Tibial nerve (tissue), 4 donors: ENCODE measurements at places on chromosomes 4 and X.

DNA sequence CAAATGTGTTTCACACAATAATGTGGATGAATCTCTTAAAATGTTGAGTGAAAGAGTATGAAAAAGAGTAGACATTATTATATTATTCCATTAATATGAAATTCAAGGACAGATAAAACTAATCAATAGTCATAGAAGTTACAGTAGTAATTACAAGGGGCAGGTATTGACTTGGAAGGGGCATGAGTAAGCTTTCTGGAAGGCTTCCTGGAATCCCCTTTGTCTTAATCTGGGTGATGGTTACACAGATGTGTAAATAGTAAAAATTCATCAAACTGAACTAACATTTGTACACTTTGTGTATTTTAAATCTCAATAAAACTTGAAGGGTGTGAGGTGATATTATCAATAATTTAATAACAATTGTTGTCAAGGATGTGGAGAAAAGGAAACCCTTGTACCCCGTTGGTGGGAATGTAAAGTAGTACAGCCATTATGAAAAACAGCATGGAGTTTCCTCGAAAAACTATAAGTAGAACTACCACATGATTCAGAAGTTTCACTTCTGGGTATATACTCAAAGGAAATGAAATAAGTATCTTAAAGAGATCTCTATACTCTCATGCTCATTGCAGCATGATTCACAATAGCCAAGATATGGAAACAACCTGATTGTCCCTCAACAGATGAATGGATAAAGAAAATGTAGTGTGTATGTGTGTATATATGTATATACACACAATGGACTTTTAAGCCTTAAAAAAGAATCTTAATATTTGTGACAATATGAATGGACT, 96.9 kb upstream of the MID1IP1 start:
- H3K4me3 ChIP-seq = no peak overlapping the region
- no peaks in the 10 kb centered on the region for H3K36me3 ChIP-seq
- no peak overlapping the region for H3K27ac ChIP-seq
- DNase-seq = no peak
- no peaks in the 10 kb centered on the region for H3K4me1 ChIP-seq

GRCh38 chr4:186628058-186628711, 72.8 kb upstream of the MTNR1A start:
- peaks cover 3% of the 10 kb centered on the region for H3K4me1 ChIP-seq
- H3K4me3 ChIP-seq = no peak overlapping the region
- H3K27me3 ChIP-seq = no peaks in the 10 kb centered on the region
- no peak overlapping the region for H3K27ac ChIP-seq
- DNase-seq = no peak

DNA sequence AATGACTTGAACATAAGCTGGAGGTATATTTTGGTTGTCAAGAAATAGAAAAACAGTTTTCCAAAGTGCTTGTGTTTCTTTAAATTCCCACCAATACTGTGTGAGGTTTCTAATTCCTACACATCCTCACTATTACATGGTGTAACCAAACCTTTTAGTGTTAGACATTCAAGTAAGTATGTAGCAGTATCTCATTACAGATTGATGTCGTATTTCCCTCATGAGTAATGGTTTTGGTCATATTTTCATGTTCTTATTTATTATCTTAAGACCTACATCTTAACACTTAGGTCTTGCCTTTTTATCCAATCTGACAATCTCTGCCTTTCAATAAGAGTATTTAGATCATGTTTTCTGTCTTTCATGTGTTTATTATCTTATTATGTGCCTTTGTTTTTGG, 253.7 kb upstream of the ANXA10 start:
- H3K36me3 ChIP-seq = no peaks in the 10 kb centered on the region
- no peak overlapping the region for H3K4me3 ChIP-seq
- no peaks in the 10 kb centered on the region for H3K27me3 ChIP-seq
- H3K4me1 ChIP-seq = no peaks in the 10 kb centered on the region
- no peak overlapping the region for H3K27ac ChIP-seq

DNA sequence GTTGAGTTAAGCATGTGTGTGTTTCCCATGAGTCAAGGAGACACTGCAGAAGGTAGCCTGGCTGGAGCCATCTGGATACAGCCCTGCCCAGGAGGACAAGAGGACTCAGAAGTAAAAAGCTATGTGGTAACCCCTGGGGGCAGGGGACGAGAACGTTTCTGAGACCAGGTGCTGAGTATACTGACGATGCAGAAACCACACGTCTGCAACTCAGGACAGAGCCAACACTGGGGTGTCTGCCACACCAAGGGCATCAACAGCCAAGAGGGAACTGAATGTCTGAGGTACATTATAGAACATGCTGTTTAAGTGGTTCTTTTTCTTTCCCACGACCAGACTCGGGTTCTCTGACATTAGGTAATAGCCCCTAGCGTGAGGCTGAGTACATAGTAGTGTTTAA, 94.1 kb upstream of the GPR34 start:
- H3K4me1 ChIP-seq = peaks cover 5% of the 10 kb centered on the region
- H3K27ac ChIP-seq = no peak overlapping the region
- no peaks in the 10 kb centered on the region for H3K36me3 ChIP-seq
- no peaks in the 10 kb centered on the region for H3K27me3 ChIP-seq

DNA sequence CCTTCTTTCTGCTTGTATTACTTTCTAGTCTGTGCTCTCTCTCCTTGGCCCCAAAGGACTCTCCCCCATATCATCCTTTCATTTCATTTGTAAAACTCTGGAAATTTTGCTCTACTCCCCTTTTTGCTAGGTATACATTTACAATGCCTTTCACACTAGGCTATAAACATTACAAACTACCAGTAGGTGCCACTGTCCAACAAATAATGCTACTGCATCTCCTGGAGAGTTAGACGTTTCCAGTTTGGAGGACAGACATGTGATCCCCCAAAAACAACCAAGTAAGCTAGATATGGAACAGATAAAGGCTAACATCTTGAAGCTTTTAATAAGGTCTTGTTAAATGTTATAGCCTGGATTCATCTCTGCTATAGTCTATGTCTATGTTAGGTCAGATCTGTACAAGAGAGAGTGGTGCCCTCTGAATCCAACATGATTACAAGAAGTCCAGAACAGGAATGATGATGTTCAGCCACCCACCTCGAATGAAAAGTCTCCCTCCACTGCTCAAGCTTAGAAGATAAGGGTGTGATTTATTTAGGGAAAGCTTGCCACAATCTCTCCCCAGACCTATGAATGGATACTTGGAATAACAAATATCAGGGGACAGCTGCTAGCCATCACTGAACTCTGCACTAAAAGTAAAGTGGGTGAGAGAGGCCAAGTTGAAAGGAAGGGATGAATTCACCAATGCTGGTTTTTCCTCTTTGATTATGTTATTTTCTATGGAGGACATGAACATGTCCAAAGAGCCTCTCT, 14.3 kb downstream of the CBR4 start:
- no peaks in the 10 kb centered on the region for H3K36me3 ChIP-seq
- DNase-seq = no peak
- H3K27ac ChIP-seq = no peak overlapping the region
- H3K4me3 ChIP-seq = no peak overlapping the region

GRCh38 chr4:7803992-7804755, 135.5 kb downstream of the AFAP1 start:
- H3K27me3 ChIP-seq = no peaks in the 10 kb centered on the region
- H3K27ac ChIP-seq = peak overlapping the region; percentile 80
- H3K4me1 ChIP-seq = peaks cover 22% of the 10 kb centered on the region
- DNase-seq = peak; percentile 79
- H3K36me3 ChIP-seq = no peaks in the 10 kb centered on the region
- no peak overlapping the region for H3K4me3 ChIP-seq

DNA sequence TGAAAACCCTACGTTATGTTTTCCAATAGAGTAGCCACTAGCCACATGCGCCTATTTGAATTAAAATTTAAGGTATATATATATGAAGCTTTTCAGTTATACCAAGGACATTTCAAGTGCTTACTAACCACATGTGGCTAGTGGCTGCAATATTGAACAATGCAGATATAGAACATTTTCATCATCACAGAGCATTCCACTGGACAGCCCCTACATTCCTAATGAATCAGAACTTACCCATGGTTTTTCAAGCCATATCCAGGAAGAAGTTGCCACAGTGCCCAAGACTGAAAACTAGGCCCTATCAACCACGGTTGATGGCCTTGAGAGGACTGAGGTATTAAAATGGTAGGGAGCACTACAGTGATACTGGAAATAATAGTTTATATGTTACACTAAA, 29.7 kb downstream of the NEK1 start:
- H3K27me3 ChIP-seq = no peaks in the 10 kb centered on the region
- DNase-seq = no peak
- no peak overlapping the region for H3K4me3 ChIP-seq
- peak overlapping the region; percentile 67 for H3K27ac ChIP-seq
- H3K4me1 ChIP-seq = peaks cover 15% of the 10 kb centered on the region

DNA sequence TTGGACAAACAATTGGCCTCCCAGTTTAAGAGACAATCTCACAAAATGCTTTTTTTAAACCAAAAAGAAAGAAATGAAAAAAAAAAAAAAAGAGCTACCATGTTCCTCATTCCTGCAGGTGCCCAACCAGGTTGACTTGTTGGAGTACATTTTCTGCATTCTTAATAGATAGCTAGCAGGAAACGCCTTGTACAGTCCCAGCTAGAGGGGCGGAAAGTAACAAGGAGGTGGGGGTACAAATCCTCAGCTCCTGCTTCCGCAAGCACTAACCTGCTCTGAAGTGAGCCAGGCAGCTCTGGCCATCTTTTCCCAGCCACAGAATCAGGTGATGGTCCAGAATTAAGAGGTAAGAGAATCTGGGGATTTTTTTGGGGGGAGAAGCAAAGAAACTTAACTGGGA, at the start of gene VGLL1:
Gene VGLL1, plus strand, starts transcription at position 265 of the 400 bp plus-strand sequence. CDS start 3,806 bp downstream, outside the sequence.
- peaks cover 7% of the 10 kb centered on the region for H3K27me3 ChIP-seq
- no peak for DNase-seq
- no peaks in the 10 kb centered on the region for H3K36me3 ChIP-seq
- H3K27ac ChIP-seq = no peak within 1 kb of the TSS
- H3K4me1 ChIP-seq = no peaks in the 10 kb centered on the region
- H3K4me3 ChIP-seq = no peak within 1 kb of the TSS

DNA sequence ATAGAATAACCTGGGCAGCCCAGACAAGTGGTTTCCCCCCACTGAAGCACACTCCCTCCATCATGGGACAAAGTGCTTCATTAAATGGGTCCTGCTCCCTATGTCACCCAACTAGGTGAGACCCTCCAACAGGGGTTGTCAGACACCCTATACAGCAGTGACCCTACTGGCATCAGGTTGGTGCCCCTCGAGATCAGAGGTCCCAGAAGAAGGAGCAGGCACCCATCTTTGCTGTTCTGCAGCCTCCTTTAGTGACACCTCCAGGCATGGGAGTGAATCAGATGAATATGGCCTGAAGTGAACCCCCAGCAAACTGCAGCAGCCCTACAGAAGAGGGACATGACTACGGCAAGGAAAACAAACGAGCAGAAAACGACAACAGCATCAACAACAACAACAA, 11.1 kb downstream of the NELFA start:
- no peaks in the 10 kb centered on the region for H3K27me3 ChIP-seq
- H3K4me3 ChIP-seq = no peak overlapping the region
- H3K36me3 ChIP-seq = peaks cover 2% of the 10 kb centered on the region
- H3K27ac ChIP-seq = no peak overlapping the region
- DNase-seq = no peak
- H3K4me1 ChIP-seq = no peaks in the 10 kb centered on the region

DNA sequence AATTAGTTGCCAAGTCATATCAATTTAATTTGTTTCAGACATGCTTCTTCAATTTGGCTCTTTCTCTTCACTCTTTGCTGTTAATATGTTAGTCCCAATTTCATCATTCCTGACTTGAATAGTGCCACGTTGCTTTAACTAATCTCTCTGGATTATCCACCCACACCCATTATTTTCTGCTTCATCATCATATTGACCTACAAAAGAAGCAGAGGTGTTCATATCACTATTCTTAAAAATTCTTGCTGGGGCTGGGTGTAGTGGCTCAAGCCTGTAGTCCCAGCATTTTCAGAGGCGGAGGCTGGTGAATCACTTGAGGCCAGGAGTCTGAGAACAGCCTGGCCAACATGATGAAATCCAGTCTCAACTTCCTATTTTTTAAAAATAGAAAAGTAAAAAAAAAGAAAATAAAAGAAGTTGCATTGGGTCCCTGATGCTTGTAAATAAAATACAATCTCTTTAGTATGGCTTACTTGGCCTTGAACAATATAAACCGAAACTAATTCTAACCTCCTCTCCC, 65.7 kb upstream of the KCNIP4 start:
- H3K27me3 ChIP-seq = no peaks in the 10 kb centered on the region
- no peaks in the 10 kb centered on the region for H3K36me3 ChIP-seq

DNA sequence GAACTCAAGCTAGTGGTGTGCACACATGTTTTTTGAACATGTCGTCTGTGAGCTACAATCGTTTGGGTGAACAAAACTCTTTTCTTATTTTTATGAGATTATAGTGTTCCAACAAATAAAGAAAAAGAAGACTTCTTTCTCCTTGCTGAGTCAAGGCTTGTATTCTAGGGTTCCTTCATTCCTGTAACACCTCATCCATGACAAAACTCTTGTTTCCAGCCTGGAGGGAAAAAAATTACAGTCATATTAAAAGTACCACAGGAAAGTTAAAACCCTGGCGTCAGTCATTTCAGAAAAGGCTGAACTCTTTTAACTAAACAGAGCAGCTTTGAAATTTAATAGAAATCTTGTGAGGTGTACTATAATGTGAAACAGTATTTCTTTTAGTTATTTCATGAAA, 79.2 kb upstream of the BOD1L1 start:
- H3K27me3 ChIP-seq = no peaks in the 10 kb centered on the region
- no peak for DNase-seq
- H3K4me3 ChIP-seq = no peak overlapping the region
- H3K27ac ChIP-seq = no peak overlapping the region
- no peaks in the 10 kb centered on the region for H3K36me3 ChIP-seq

DNA sequence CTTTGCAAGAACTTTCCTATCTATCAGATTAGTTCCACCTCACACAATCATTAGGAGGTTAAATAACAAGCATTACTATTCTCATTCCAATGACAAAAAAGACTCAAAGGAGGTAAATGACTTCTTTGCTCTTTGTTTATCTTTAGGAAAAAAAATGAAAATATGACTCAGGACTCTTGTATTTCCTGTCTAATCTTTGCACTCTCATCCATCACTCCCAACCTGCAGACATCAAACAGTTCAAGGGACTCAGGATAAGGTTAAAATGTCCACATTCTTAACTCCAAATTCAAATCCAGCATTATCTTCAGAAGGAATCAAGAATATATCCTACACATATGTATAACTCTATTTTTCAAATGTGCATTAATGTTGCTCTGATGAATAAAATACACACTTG, 139.6 kb downstream of the UNC5C start:
- DNase-seq = no peak
- H3K4me3 ChIP-seq = no peak overlapping the region
- no peaks in the 10 kb centered on the region for H3K36me3 ChIP-seq
- no peak overlapping the region for H3K27ac ChIP-seq
- H3K27me3 ChIP-seq = no peaks in the 10 kb centered on the region
- no peaks in the 10 kb centered on the region for H3K4me1 ChIP-seq

- no peak overlapping the region for H3K27ac ChIP-seq
- no peak overlapping the region for H3K4me3 ChIP-seq
- no peak for DNase-seq
- H3K36me3 ChIP-seq = no peaks in the 10 kb centered on the region
- H3K27me3 ChIP-seq = no peaks in the 10 kb centered on the region
These were observed 154.9 kb upstream of the GYPA start for GRCh38 chr4:144295286-144295995.
